AG09319 (cell line): ENCODE measurements at places on chromosomes 13 and 19.

DNA sequence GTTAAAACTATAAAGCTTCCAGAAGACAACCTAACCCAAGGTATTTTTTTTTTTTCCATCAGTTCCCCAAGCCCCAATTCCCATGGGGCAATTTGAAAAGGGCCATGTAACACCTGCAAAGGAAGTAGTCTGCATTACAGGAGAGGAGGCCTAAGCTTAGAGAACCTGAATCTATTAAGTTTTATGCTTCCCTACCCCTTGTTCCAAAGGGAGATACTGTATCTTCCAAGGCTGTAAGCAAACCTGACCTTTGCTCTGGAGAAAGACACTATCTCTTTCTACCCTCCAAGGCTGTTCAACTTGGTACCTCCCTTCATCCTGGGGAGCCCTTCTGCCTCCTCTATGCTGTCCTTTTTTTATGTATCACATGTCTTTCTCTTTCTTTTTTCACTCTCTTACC, 15.0 kb downstream of the KATNAL1 start:
- no peak for DNase-seq

- DNase-seq, result no peak
These were observed 33.2 kb downstream of the RAB20 start for GRCh38 chr13:110528371-110528770.

DNA sequence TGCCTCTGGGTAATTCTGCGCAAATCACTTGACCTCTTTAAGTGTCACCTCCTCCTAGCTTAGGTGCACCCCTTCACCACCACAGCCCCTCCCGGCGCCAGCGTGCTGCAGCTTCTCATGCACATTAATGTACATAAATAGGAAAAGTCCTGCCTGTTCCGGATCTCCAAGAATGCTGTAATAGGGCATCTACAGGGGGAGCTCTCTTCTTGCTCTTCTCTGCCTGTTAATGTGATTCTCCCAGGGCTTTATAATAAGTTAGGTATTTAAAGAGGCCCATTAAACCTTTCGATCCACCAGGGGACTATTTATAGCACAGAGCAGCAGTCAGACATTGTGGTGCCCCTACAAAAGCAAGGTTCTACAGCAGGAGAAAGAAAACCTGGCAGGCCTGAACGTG, 35.3 kb downstream of the SOX1 start:
- no peak for DNase-seq

DNA sequence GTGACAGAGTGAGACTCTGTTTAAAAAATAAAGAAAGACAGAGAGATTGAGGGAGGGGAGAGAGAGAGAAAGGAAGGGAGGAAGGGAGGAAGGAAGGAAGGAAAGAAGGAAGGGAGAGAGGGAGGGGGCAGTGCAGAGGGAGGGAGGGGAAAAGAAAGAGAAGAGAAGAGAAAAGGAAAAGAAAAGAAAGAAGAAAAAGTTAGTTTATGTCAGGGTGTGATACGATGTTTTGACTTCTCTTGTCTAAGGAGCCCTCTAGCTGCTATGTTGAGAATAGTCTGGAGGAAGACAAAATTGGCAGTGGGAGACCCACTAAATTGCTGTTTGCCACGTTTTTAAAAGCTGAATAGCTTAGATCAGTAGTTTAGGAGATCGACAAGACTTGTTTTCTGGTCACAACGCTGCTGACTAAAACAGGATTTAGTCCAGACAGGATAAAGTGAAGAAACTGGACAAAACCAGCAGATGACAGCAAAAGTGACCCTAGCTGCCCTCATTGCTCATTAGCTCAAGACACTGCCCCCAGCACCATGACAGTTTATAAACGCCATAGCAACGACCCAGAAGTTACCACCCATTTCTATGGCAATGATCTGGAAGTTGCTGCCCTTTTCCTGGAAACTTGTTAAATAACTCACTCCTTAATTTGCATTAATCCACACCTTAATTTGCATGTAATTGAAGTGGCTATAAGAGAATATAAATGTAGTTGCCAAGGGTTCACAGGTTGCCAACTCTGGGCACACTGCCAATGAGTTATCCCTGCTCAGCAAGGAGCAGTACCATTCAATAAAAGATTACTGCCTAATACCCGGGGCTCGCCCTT, 11.1 kb downstream of the TEX101 start:
- no peak for DNase-seq

- DNase-seq, result no peak
These were observed 219.1 kb downstream of the MTUS2 start for GRCh38 chr13:29039212-29039611.

DNA sequence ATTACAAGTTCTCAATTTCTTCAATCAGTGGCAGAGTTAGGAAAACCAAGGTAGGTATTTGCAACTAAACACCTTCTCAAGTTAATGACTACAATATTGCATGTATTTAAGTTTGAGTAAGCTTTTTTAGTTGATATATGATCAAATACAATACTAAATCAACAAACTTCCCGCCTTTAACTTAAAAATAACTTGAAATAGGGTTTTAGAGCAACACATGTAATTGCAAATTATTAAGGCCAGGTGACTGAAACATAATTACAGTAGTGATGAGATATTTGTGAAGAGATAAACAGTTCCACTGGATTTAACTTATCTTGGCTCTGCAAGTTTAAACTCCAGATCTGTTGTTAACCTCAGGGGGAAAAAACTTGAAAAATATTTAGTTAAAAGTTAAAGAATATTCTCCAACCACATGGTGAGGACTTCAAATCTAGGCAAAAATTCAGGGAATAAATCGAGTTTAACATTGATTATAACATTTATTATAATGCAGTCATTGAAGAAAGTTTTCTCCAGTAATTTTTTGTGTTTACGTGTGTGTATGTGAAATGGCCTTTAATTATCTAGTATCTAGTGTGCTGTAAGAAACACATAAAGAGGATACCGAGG, 3.6 kb downstream of the DACH1 start:
- no peak for DNase-seq

DNA sequence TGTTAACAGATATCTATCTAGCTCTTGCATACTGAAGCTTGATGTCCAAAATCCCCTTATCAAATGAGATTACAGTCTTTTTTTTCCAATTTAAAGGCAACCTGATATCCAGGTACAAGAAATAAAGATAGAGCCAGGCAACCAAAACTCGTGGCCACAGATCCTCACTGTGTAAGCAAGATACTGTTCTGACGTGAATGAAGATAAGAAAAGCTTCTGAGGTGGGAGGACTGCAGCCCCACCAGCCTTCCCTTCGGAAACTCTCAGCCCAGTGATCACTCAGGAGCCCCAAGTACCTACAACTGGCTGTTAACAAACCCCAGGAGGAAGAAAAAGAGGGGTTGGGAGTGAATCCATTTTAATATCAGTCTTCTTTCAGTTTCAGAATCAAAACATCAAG, 191.6 kb downstream of the EFNB2 start:
- no peak for DNase-seq

GRCh38 chr13:65488606-65489005, 1741.5 kb downstream of the PCDH9 start:
- no peak for DNase-seq

GRCh38 chr13:20988909-20989655, 72.3 kb downstream of the LATS2 start:
- DNase-seq, result no peak

DNA sequence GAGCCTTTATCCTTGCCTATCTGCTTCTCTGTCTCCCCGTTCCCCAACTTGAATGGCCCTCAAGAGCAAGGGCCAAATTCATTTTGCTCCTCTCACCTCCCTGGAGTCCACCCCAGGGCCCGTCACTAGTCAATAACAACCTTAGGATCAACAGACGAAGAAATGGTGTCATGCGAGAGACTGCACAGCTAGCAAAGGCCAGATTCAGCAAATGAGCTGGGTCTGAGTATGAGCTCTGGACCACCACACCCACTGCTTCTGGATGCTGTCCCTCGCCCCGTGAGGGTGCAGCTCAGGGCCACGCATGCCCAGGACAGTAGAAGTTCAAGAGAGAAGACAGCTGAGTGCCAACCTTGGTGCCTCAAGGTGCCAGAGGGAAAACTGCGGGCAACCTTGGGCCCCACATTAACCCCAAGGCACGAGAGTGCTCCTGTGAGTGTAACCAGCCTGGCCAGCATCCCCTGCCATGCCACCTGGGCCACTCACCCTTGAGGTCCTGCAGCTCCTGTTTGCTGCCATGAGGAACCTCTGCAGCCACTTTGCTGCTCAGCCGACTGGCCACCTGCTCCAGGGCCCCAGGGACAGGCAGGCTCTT, 11.8 kb upstream of the AKAP8L start:
- DNase-seq, result no peak

GRCh38 chr19:32873247-32873959, 3.8 kb upstream of the SLC7A9 start:
- no peak for DNase-seq

GRCh38 chr13:30877335-30877734, 28.7 kb upstream of the MEDAG start:
- DNase-seq, result no peak

DNA sequence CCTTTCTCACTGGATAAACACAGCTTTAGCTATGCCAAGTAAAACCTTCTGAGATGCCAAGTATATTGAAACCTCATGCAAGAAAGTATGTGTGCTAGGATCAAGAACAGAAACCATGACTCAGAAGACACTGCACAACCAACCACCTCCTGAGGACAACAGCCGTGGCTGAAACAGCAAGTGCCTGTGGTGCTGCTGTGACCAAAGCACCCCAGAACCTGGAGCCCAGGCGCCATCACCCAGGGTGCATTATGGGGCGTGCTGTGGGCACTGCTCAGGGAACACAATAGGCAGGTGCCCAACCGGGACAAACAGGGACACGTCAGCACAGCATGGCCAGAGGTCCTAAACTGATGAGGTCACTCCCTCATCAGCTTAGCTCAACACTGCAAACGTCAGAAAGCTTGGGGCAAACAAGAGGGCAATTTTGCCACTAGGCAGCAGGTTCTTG, 101.3 kb upstream of the SLC15A1 start:
- peak; percentile 40 for DNase-seq

DNA sequence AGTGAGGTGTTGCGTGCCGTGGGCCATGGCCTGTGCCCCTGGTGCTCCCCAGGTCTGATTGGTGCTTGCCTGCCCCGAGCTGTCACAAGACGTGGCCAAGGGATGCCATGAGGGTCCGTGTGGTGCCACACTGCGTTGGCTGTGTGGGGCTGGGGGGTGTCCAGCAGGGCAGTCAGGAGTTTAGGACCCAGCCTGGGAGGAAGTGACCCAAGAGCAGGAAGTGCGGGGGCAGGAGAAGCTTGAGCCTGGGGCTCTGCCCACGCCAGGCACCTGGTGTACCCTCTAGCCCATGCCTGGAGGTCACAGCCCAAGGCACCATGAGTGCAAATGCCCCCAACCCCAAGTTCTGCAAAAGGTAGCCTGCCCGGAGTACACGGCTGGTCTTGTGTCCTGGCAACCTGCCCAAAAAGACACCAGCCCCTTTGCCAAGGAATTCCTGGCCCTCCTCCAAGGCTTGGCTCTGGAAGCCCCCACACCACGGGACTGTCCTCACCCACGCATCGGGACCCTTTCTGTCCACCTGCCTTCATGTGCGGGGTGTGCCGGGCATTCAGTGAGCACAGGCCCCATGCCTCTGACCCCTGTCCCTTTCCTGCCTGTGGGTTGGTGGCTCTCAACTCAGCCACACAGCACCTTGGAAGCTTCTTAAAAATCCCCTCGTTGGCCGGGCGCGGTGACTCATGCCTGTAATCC, 24.9 kb downstream of the MPND start:
- DNase-seq, result no peak

- no peak for DNase-seq
These were observed 2.5 kb downstream of the LYPD3 start for GRCh38 chr19:43462785-43463380.

DNA sequence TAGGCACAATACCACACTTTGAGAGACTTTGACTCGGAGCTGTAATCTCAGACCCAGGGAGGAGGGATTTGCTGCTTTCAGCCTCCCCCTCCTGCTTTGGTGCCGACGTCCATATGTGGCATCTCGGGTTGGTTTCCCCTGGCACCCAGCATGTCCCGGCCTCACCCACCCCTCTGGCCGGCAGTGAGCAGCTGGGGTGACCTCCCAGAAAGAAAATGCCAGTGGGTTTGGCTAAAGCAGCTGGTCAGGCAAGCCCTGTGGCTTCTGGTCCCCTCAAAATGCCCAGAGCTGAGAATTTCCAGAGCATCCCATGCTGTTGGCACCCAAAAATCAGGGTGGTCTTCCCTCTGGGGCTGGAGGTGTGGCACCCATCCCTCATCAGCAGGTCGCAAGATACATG, 34.1 kb downstream of the INSR start:
- no peak for DNase-seq

GRCh38 chr13:59356607-59357006, 807.1 kb downstream of the DIAPH3 start:
- no peak for DNase-seq

- DNase-seq, result no peak
These were observed 15.7 kb downstream of the ZIC5 start for GRCh38 chr13:99955747-99956472.

DNA sequence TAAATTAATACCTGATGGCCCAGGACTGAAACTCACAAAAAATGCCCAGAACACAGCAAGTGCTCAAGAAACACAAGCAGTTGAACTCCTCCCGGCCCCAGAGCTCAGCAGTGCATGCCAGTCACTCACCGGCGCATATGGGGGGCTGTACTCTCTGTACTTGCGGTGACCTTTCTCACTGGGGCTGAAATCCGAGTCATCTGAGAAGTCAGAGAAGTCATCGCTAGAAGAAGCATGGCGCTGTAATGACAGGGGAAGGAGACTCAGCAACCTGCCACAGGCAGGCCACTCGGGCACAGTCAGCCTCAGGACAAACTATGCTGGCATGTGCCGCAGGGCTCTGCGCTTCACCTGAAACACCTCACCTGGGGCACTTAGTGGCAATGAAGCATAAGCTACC, 19.7 kb downstream of the ZC3H4 start:
- DNase-seq, result no peak

DNA sequence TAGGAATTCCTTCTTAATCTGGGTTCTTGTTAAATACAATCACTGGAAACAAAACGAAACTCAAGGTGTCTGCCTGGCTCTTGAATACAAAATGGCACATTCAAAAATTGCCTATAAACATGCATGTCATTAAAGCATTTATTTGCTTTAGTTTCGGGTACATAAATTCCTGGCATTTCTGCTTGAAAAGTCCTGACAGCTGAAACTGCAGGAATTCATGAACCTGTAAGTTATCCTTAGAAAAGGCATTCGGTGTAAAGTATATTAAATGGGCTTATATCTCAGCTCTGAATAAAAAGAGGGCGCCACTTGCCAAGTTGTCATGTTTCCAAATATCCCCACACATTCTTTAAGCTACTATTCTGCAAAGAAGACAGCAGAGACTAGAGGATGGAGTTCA, 32.9 kb downstream of the RXFP2 start:
- no peak for DNase-seq

- no peak for DNase-seq
These were observed at the start of gene RXFP2 for GRCh38 chr13:31739226-31739625. Gene RXFP2 (plus strand): TSS chr13:31739526. CDS start chr13:31739613, 87 bp downstream.

GRCh38 chr19:58558623-58559274, 338 bp upstream of the UBE2M start:
- DNase-seq, result peak; percentile 97

GRCh38 chr19:55188625-55189024, 8.5 kb upstream of the SYT5 start:
- DNase-seq, result no peak

GRCh38 chr13:24995225-24995804, 100.6 kb upstream of the PABPC3 start:
- DNase-seq, result peak; percentile 71
